ENCODE measurements at places on chromosomes 6 and 20. TPM values are rescaled to one million over a fixed set of nuclear protein-coding genes. Genes with fewer than 3 reads are reported as not detected.

Gene GUCA1A
- not detected for total RNA-seq

Gene RPL7L1
- total RNA-seq = 138 TPM

Gene CALHM5
- total RNA-seq = 0.11 TPM

Gene ZBTB24
- total RNA-seq = 10.4 TPM

Gene TASP1
- total RNA-seq = 13.0 TPM

Gene OVOL2
- 8.9 TPM for total RNA-seq

Gene SULF2
- 277 TPM for total RNA-seq

Gene IL17F
- total RNA-seq = not detected

Gene ERVFRD-1
- not detected for total RNA-seq

Gene SLC22A2
- not detected for total RNA-seq

Gene HDGFL1
- total RNA-seq = not detected

Gene NFKBIE
- total RNA-seq = 15.8 TPM

Gene EMILIN3
- 0.04 TPM for total RNA-seq

Gene TMEM244
- not detected for total RNA-seq

Gene PRDM13
- total RNA-seq = not detected

Gene OR2B6
- not detected for total RNA-seq

Gene UBD
- not detected for total RNA-seq

Gene SIRPD
- not detected for total RNA-seq

Gene SLCO4A1
- 2.3 TPM for total RNA-seq

Gene SLPI
- 9.1 TPM for total RNA-seq

Gene RAET1G
- 1.0 TPM for total RNA-seq

Gene C2
- not detected for total RNA-seq

Gene CGA
- not detected for total RNA-seq

Gene PPP1R3G
- 0.07 TPM for total RNA-seq

Gene PRDM1
- 19.6 TPM for total RNA-seq

Gene TP53TG5
- not detected for total RNA-seq

Gene FKBP1C
- 3.1 TPM for total RNA-seq

Gene DOK5
- not detected for total RNA-seq

Gene AIF1
- not detected for total RNA-seq

Gene FOXA2
- 1.4 TPM for total RNA-seq

Gene BPIFA3
- not detected for total RNA-seq

Gene TGM2
- total RNA-seq = 41.2 TPM

Gene HACE1
- total RNA-seq = 9.2 TPM

Gene CCR6
- total RNA-seq = not detected

Gene GDAP1L1
- not detected for total RNA-seq

Gene TULP4
- 50.0 TPM for total RNA-seq

Gene LY86
- total RNA-seq = not detected

Gene CHRNA4
- total RNA-seq = not detected

Gene SLC17A5
- 5.7 TPM for total RNA-seq

Gene SNAI1
- total RNA-seq = 0.04 TPM

Gene F13A1
- not detected for total RNA-seq

Gene BMP5
- total RNA-seq = not detected

Gene RNF144B
- 17.5 TPM for total RNA-seq

Gene STMN3
- total RNA-seq = 2.0 TPM

Gene C6orf58
- 0.10 TPM for total RNA-seq

Gene HSPA12B
- 0.04 TPM for total RNA-seq

Gene HBS1L
- total RNA-seq = 86.9 TPM

Gene TFAP2A
- 37.0 TPM for total RNA-seq

Gene MCCD1
- total RNA-seq = not detected

Gene BANF2
- total RNA-seq = not detected

Gene RIPK1
- 18.8 TPM for total RNA-seq

Gene TMC2
- total RNA-seq = not detected

Gene TRMT6
- total RNA-seq = 22.0 TPM

Gene C20orf202
- total RNA-seq = not detected

Gene NOX3
- not detected for total RNA-seq
